HEK293T (cell line): ENCODE measurements at places on chromosomes 1 and 21.

DNA sequence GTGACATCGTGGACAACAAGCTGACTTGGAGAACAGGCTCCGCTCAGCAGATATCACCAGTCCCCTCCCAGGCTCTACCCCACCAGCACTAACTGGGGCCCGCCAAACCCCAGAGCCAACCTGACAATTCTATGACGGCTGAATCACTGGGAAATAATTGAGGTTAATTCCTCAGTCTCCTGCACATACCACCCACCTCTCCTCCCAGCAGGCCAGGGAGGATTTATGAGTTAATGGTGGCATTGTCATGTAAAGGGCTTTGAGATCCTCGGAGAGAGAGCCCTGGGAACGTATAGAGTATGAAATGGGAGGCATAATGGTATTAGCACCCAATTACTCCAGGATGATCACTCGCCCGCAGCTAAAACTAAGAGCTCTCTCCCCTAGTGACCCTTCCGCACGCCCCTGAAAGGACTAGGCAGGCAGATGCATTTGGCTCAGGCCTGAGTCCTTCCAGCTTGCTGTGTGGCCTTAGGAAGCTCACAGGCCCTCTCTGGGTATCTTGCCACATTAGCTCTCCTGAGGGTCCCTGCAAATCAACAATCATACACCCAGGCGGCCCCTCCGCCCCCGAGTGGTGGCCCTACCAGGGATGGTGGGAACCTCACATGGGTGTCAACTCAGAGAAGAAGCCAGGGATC is 27.3 kb upstream of the PAX7 start:
- DNase-seq = no peak

- DNase-seq = no peak
These were observed 304.0 kb downstream of the NFIA start for GRCh38 chr1:61386323-61386722.

DNA sequence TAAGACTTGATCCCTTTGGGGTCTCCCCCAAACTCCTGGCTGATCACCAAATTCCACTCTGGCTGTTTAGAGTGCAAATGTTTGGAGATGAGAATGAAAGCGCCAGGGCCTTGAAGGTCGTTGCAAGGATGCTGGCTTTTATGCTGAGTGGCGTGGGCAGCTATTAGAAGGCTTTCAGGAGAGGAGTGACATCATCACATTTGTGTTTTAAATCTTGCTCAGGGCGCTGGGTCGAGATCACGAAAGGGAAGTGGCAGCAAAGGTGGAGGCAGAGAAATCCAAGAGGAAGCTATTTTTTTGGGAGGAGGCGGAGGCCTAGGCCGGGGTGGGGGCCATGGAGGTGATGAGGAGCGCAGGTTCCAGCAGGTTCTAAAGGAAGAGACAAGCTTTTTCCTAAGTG is 49.3 kb downstream of the PDE9A start:
- no peak for DNase-seq

GRCh38 chr1:44032170-44032790 is 1.0 kb upstream of the SLC6A9 start:
- no peak for DNase-seq

DNA sequence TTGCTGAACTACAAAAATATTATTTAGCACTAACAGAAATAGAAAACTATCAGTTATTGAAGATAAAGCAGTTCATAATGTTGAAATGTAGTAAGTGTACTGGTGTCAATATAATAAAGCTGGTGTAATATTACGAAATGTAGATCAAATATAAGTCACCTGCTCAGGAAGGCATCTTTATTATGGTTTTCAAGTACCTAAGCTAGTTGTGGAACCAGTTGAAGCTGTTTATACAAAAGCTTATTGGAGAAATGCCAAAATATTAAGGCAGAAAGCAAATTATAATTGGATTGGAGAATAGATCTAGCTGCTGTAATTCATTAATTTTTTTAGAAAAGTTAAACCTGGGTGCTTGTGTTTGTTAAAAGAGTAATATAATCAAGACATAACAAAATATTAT is 6.2 kb upstream of the MARK1 start:
- DNase-seq = no peak

DNA sequence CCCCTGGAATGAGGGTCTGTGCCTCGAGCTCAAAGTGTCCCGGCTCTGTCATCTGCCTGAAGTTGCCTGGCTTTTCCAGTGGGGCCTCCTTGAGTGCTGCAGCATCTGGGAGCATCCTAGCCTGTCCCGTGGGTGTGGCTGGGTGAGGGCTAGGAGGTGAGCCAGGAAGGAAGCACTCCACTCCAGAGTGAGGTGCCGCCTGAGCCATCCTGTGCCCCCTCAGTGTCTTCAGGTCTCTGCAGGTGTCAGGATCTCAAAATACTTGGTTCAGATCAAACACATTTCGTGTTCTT is 11.5 kb downstream of the IBA57 start:
- no peak for DNase-seq

DNA sequence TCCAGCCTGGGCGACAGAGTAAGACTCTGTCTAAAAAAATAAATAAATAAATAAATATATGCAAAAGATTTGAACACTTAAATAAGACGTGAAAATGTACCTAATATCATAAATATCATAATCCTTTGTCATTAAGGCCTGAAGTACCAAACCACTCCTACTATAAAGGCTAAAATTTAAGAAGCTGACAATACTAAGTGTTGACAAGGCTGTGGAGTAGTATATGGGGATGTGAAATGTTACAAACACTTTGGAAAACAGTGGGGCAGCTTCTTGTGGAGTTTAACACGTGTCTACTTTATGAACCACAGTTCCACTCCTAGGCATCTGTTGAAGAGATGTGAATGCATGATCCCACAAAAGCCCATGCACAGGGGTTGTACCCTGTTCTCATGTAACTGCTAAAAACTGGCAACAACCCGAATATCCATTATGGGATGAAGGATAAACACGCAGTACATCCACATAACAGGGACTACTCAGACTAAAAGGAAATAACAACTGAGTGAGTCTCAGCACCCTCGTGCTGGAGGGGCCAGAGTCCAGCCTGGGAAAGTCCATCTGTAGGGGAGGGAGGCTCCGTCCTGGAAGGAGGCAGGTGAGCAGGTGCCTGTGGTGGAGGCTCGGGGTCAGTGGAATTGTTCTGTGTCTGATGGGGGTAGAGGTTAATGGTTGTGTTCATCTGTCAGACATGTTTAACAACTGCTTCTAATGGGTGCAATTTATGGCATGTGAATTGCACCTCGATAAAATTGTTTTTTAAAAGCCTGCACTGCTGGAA is 6.7 kb upstream of the SLC19A1 start:
- DNase-seq = no peak

DNA sequence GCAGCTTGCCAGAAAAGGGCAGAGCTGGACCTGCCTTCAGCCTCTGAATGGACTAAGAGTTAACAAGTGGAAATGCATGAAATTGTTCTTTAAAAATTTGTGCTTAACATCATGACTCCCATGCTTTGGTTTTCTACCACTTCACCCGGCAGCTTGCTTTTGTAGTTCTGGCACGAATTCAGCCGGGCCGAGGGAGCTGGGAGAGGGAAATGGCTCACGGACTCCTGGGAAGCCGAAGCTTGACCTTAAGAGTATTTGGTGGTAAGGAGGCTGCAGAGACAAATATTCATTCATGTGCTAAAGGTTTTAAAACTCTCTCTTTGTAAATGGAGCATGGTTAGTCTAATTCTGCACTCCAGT is 17.2 kb upstream of the GFI1 start:
- DNase-seq = no peak

GRCh38 chr1:115676498-115677181 is 34.9 kb downstream of the VANGL1 start:
- DNase-seq = no peak

- DNase-seq = no peak
These were observed 56.2 kb downstream of the ENAH start for GRCh38 chr1:225596736-225597135.

DNA sequence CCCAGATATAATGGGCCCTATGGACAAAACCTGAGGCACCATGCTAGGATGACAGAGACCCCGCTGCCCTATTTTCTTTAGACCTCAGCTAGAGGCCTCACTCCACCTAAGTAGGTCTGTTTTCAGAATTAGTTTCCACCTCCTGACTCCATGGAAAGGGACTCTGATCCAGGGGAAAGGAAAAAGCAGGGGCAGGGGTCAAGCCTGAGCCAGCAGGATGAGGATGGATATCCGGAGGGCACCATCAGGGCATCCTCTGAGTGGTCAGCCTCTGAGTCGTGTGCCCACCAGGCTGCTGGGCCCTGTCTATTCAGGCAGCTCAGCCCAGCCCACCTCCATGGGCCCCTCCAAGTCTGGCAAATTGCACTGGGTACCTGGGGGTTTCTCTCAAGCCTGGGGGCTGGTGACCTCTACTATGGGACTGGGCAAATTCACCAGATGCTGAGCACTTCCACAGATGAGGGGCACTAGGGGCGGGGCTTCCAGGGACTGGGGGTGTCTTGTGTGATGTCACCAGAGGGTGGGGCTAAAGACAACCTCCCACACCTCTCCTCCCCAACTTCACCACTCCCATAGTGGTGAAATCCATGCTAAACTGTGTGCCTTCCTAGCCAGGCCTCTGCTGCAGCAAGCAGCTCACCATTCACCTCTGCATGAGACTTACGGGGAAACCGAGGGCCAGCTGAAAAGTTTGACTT is 5.5 kb downstream of the PAQR7 start:
- DNase-seq = no peak

- no peak for DNase-seq
These were observed 80.9 kb upstream of the ADAMTS5 start for GRCh38 chr21:27047658-27048314.

- DNase-seq = peak; percentile 96
These were observed 416 bp upstream of the RNF187 start for GRCh38 chr1:228486596-228487335.

DNA sequence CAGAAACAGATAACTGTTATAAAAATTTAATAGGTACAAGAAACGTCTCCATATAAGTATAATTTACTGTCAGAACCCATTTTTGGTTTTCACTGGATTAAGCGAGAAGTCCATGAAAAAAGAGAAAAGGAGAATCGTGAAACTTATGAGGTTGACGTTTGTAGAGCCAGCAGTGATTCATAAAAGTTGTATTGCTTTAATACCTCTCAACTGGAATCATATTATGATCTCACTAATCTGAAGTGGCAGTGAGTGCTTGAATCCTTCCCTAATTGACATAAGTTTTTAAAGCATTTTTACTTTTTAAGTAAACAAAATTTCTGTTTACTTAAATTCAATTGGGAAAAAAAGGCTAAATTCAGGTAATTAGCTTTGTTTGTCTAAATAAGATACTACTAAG is 315.3 kb downstream of the TPR start:
- no peak for DNase-seq

GRCh38 chr1:241507189-241507863 is 12.2 kb downstream of the FH start:
- no peak for DNase-seq

GRCh38 chr1:79714664-79715063 is 708.1 kb upstream of the ADGRL4 start:
- DNase-seq = no peak

DNA sequence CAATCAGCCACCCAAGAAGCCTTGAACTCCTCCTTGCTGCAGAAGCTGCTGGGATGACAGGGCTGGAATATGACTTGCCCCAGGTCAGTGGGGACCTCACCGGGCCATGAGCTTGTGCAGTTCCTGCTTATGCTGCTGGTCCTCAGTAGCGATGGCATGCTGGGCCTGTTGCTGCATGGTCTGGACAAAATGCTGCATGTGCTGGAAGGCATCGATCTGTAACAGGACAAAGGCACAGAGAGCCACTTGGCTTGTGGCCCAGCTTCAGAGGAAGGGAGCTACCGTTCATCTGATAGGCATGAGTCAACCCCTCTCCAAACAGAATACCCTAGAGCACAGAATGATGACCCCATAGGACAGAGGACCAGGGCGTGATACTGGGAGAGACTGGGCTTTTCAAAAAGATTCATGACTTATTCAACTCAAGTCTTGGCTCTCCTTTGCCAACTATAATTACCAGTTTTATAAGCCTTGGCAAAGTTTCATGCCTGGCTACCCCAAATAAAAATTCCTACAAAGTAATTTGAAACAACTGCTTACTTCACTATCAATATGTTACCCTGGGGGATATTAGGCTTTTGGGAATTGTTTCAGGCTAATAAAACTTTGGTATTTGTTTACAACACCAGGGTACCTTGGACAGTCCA is 34.7 kb upstream of the EXOSC10 start:
- DNase-seq = no peak

- DNase-seq = peak; percentile 46
These were observed 118.8 kb upstream of the PBX1 start for GRCh38 chr1:164440232-164440631.

DNA sequence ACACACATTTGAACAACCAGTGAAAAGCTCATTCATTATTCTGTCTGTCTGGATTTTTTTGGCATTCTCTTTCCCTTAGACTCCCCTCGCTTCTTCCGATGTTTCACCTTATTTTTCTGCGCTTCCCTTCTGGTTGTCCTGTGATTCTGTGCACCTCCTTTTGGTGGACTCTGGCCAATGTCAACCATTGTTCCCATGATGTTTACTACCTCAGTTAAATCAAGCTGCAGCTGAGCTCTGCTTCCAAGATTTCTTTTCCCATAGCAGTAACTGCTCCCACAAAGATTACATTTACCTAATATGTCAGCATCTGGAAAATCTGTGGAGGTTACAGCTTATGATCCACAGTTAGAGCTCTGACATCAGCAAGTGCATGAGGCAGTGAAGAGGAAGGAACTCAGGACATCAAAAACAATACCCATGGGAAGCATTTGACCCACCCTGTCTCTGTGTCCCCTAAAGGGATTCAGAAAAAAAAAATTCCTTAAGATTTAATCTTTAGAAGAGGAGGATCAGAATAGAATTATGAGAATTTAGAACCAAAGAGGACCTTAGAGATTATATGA is 69.9 kb upstream of the ADAMTS5 start:
- DNase-seq = no peak

GRCh38 chr1:61642475-61643232 is 82.3 kb downstream of the TM2D1 start:
- DNase-seq = no peak

DNA sequence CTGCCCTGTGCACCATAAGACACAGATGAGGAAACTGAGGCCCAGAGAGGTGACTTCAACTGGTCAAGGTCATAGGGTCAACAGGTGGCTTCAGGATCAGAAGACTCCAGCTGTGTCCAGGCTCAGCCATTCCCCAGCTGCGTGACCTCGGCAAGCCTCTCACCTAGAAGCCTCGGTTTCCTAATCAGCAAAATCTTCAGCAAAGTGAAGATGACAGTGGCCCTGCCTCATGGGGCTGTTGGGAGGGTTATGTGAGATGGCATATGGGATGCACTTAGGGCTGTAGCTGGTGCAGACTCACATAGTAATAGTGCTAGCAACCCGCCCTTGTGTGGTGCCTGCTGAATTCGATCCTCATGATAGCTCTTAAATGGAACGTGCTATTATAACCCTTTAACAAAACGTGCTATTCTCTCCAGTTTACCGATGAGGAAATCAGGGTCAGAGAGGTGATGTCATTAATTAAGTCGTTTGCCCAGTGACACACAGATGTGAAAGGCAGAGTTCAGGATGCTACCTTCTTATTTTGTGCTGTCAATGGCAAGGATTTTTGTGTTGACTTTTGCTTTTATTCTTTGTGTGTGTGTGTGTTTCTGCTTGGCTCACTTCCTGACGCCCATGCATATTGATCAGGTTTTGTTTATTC is 472.9 kb downstream of the MATN1 start:
- no peak for DNase-seq

GRCh38 chr1:239817801-239818200 is 273.9 kb upstream of the FMN2 start:
- no peak for DNase-seq

- DNase-seq = peak; percentile 63
These were observed 6.1 kb upstream of the IGFN1 start for GRCh38 chr1:201184307-201185122.

- DNase-seq = no peak
These were observed 337.0 kb upstream of the NCAM2 start for GRCh38 chr21:20661246-20661645.
